ENCODE measurements at places on chromosomes 1 and 21. TPM values are rescaled to one million over a fixed set of nuclear protein-coding genes. Genes with fewer than 3 reads are reported as not detected.

ATXN7L2 gene
- 1.9 TPM for total RNA-seq

CFHR5 gene
- not detected for total RNA-seq

DNA sequence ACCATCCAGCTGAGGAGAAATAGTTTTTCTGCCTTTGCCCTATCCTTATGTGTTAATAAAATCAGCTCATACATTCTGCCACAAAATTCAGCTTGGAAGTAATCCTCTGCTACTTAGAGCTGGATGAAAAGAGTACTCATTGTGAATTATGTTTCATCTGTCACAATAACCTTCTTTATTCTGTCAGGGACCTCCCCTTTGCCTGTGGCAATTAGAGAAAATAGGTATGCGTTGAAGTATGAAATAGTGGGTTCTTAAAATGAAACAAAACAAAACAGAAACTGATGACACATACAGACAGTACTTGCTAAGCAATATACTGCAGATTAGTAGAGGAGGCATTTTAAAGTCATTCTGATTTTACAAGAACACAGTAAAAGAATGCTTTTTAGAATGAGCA lies 578.5 kb downstream of the USP25 start:
- DNase-seq = no peak

LYPLAL1 gene
- total RNA-seq = 14.8 TPM

PDC gene
- total RNA-seq = not detected

RIMKLA gene
- 24.2 TPM for total RNA-seq

GRCh38 chr1:167499664-167500101 lies 18.6 kb downstream of the CD247 start:
- DNase-seq = no peak

MMP23B gene
- total RNA-seq = 7.2 TPM
